ENCODE measurements at places on chromosomes 12 and 14. TPM values are rescaled to one million over a fixed set of nuclear protein-coding genes. Genes with fewer than 3 reads are reported as not detected.

Gene EGLN3
- total RNA-seq, result not detected

Gene STYK1
- total RNA-seq, result 0.11 TPM

Gene CSRP2
- total RNA-seq, result not detected

Gene TSPAN9
- 0.74 TPM for total RNA-seq

Gene IL26
- not detected for total RNA-seq

Gene LMNTD1
- total RNA-seq, result not detected

Gene ATL1
- 1.1 TPM for total RNA-seq

Gene TRIP11
- total RNA-seq, result 44.4 TPM

Gene SOX5
- total RNA-seq, result not detected

Gene FBXO34
- total RNA-seq, result 30.9 TPM

Gene AHNAK2
- total RNA-seq, result 0.09 TPM

Gene ACOT4
- not detected for total RNA-seq

Gene IFNG-AS1
- 36.8 TPM for total RNA-seq

Gene IKZF4
- total RNA-seq, result 8.8 TPM

Gene CIROP
- total RNA-seq, result not detected

Gene SERPINA10
- not detected for total RNA-seq

Gene OTX2
- total RNA-seq, result not detected

Gene PTGER2
- not detected for total RNA-seq

Gene IL22
- total RNA-seq, result not detected

Gene CMKLR1
- total RNA-seq, result not detected

Gene RDH5
- 19.6 TPM for total RNA-seq

Gene PRB2
- total RNA-seq, result not detected

Gene RAD9B
- 3.0 TPM for total RNA-seq

Gene GLT8D2
- total RNA-seq, result not detected
